ENCODE measurements at places on chromosomes 16 and 17.

DNA sequence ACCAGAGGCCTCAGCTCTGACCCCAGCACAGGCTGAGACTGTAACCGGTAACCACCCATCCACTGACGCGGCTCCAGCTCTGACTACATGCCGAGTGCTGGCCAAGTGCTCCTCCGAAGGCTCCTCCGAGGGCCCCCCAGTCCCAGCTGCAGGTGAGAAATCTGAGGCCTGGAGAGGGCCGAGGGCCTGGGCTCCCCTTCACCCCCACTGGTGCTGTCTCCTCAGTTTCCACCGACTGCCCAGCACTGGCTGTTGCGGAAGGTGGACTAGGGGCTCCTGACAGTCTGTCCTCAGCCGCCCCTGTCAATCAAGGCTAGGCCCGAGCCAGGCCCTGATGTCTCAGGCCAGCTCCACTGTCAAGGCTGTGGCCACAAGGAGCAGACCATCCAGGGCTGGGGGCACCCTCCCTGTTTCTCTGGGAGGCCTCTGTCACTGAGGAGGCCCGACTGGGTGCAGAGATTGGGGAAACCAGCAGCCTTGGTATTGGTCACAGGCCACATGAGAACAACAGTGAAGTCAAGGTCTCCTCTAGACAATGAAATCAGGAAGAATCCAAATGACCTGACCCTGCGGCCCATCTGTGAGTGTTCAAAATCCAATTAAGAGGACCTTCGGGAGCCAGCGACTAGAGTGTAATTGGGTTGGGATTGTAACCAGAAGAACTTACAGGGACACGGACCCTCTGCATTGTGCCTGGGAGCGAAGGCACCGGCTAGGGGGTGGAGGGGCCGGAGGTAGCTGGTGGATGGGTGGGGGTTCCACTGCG is 5.1 kb downstream of the TMEM235 start:
- no peak for DNase-seq

DNA sequence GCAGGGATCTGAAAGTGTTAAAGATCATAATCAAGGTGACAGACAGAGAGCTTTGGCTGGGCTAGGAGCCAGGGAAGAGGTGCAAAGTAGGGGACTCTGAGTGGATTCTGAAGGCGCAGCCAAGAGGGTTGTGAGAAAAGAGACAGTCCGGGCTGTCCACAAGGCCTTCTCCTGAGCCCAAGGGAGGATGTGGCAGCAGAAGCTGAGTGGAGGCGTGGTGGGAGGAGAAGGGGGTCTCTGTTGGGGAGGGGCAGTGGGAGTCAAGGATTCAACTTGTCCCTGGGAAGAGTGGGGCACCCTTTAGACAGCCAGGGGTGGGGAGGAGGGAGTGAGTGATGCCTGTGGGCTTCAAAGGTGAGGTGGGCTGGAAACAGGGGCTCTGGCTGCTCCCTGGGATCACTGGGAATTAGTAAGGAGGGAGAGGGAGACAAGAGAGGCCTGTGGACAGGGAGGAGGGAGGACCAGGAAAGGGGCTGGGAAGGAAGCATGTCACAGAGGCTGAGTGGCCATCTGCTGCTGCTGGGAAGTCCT is 10.6 kb downstream of the CES1 start:
- DNase-seq, result no peak

DNA sequence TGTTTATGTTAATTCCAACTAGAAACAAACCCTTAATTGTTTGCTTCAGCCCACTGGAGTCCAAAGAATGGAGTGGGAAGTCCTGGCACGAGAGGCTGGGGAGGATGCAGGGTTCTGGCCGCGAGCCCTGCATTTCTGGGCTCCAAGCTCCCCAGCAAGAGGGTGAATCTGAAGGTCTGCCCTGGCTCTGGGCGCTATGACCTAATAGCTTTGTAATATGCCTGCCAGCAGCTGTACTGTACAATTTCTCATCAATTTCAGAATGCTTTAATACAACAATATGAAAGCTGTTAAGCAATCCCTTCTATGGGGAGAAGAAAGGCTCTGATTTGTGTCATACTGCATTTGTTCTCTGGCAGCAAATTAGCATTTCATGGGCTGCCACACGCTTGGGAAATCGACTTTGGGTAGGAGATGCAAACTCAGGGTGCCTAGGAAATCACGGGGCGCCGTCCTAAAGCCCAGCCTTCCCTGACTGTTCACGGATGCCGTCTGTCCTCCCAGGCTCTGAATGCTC is 43.8 kb downstream of the NDEL1 start:
- no peak for DNase-seq

DNA sequence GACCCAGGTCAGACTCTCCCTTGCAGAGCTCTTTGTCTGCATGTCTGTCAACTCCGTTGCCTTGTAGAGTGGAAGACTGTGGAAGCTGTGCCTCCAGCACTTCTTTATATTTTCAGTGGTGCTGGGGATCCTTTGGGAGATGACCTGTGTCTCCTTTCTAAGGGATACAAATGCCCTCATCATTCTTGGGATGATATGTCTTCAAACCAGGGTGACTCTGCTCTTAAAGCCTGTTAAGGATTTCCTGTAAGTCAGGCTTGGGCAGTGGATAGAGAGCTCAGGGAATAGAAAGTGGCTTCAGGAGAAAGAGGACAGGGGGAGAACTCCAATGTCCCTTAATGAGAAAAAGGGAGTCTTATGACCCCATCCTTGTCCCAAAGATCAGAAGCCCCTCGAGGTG is 1.5 kb downstream of the HOXB3 start:
- DNase-seq, result no peak

DNA sequence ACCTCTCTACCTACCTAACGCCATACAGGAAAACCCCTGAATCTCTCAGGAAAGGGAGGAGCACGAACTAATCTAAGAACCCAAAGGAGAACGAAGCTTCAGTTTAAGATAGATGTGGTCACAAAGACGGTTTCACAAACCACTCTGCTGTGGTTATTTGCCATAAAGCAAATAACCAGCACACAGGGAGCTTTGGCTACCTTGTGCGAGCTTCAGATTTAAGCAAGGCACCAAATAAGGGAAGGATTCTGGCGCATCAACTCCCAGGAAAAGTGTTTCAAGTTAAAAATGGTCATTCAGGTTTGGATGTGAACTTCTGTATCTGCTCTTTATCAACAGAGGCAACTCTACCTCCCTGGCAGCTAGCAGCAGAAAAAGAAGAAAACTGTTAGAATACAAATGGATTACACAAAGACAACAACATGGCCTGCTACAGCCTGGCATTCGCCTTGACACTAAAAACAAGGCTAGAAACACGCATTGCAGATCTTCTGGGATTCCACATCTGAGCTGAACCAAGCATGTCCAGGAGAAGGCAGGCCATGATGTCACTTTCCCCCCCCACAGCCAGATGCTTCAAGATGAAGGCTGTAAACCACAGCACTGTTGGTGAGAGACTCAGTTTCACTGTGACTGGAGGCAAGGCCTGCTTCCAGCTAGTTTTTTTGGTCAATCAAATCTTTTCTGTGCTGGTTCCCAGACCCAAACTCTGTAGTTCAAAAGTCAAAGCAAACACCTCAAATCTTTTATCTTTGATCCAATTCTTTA is 43.6 kb downstream of the SMG6 start:
- no peak for DNase-seq

- no peak for DNase-seq
These were observed 9.8 kb downstream of the WSCD1 start for GRCh38 chr17:6079960-6080359.

- no peak for DNase-seq
These were observed 10.0 kb downstream of the TRPV3 start for GRCh38 chr17:3547628-3548027.

GRCh38 chr16:81492311-81492761 is 47.7 kb downstream of the CMIP start:
- no peak for DNase-seq

GRCh38 chr16:67015313-67015731 is 13.6 kb upstream of the CBFB start:
- no peak for DNase-seq

GRCh38 chr16:53291757-53292392 is 142.4 kb upstream of the RBL2 start:
- DNase-seq, result no peak
